ENCODE measurements at places on chromosomes 1 and 21. TPM values are rescaled to one million over a fixed set of nuclear protein-coding genes. Genes with fewer than 3 reads are reported as not detected.

LCE1B gene
- not detected for polyA plus RNA-seq

- DNase-seq, result no peak
Observed at GRCh38 chr1:107820801-107821200, 144.2 kb downstream of the VAV3 start.

- no peak for DNase-seq
Observed at GRCh38 chr1:192967211-192967877, 91.8 kb downstream of the UCHL5 start.

DNA sequence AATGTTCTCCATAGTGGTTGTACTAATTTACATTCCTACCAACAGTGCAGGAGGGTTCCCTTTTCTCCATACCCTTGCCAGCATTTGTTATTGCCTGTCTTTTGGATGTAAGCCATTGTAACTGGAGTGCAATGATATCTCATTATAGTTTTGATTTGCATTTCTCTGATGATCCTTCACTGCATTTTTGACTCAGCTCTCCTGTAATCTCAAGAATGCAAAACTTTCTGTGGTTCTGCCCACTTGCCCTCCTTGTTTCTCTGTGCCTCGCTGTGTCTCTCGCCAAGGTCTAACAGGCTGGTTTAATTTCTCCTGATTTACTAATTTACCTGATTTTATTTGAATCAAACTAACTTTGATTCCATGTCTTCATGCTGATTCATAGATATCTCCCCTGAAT lies 407.9 kb downstream of the ZP4 start:
- DNase-seq, result no peak

GRCh38 chr1:240098534-240098933 lies 6.9 kb downstream of the FMN2 start:
- DNase-seq, result no peak

GRCh38 chr1:41370756-41371420 lies 9.7 kb downstream of the FOXO6 start:
- DNase-seq, result no peak

GRCh38 chr21:23977971-23978370 lies 1629.3 kb downstream of the MRPL39 start:
- DNase-seq, result no peak

DNA sequence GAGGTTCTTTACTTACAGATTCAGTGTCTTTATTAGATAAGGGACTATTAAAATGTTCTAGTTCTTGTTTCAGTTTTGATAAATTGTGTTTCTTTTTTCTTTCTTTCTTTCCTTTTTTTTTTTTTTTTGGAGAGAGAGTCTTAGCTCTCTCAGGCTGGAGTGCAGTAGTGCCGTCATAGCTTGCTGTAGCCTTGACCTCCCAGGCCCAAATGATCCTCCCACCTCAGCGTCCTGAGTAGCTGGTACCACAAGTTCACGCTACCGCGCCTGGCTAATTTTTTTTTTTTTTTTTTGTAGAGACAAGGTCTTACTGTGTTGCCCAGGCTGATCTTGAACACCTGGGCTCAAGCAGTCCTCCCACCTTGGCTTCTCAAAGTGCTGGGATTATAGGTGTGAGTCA lies 76.6 kb downstream of the TMEM200B start:
- no peak for DNase-seq

GRCh38 chr1:184757891-184758290 lies 3.2 kb upstream of the EDEM3 start:
- DNase-seq, result no peak

DNA sequence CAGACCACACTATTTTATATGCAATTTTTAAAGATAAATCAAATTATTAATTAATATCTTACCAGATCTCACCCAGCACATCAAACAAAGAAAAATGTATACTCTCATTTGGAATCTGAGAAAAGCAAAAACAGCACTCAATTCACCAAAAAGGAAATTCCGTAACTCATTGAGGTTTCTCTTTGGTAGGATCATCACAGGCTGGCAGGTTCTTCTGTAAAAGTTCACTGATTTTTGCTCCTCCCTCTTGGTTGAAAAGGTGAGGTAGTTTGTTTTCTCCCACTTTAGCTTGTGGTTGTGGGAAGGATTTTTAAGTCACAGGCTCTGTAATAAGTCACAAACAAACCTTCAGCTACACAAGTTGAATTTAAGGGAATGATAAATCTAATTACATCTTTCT lies at the start of gene LIPI:
LIPI (minus strand) TSS at position 218 of the 400 bp plus-strand sequence; CDS start at position 108, 110 bp downstream.
- no peak for DNase-seq

GRCh38 chr1:221839321-221839720 lies 97.4 kb upstream of the DUSP10 start:
- DNase-seq, result no peak

DNA sequence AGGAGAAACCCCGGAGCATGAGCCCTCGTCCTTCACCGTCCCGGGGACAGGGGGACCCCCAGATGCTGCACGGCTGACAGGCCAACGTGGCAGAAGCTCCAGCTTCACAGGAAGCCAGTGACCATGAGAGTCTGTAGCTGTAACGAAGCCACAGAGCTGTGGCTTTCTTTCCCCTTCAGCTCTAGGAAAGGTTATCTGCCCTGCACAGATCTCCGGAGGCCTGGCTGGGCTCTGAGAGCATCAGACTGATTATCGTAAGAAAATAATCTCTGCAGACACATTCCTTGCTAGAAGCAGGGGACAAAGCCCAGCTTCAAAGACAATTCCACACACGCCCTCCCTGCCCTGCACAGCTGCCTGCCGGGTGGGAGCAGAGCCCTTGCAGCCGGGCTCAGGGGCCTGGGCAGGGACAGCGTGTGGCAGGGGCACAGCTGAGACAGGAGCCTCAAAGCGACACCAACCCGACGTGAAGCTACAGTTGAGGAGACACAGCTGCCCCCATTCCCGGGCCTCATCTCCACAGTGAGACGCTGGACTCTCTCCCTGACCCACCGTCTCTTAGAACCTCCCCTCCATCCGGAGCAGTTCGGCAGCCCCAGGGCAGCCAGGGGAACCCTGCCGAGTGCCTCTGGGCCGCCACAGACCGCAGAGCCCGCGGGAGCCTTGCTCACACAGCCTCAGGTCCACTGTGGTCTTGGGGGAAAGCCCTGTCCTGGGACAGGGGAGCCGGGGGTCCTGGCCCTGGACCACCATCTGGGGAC lies 30.6 kb downstream of the POFUT2 start:
- no peak for DNase-seq

DNA sequence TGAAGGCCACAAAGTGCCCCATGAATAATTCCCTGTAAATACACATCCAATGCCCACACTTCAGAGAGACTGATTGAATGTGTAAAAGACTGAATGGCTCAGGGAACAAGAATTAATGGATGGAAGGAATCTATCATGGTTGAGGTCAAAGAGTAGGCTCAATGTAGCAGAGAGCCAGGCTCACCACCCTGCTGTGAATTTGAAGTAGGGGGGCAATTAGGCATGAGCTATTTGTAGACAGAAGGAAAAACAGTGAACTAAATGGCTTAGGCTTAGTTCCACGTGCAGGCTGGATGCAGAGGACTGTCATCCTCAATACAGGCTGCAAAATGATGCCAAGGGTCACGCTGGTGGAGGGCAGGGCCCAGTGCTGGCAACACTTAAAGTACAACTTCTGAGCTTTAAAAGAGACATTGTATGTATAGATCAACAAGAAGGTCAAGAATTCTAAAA lies 22.9 kb upstream of the IGSF3 start:
- DNase-seq, result no peak

DNA sequence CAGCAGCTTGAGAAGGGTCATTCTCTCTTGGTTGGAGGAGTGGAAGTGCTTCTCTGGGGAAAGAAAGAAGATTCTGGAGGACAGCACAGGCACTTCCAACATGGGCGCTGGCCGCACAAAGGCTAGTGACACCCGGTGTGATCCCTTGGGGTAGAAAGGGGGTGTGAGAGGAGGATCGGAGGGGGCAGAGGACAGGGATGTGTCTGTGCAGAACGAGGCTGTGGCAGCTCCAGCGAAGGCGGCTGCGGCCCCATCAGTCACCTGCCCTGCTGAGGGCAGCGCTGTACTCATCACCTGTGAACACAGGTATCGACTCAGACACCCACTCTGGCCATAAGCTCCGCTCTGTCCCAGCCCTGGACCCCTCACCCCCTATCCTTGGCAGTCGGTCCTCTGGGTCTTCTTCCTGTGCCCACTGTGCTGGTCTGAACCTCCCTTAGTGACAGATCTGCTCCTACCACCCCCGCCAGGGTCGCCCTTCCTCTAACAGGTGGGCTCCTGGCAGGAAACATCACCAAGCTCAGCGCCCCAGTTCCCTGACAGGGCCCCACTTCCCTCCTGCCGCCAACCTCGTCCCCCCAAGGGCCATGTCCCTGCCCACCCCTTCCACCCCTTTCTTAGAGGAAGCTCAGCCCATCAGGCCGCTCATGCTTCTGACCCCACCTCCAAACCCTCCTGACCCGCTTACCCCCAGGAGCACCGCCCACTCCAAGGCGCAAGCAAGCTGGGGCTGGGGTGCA lies 20.1 kb downstream of the TP73 start:
- DNase-seq, result no peak

Data from urinary bladder (tissue), 4 donors.